ENCODE measurements at places on chromosomes 1 and 21. TPM values are rescaled to one million over a fixed set of nuclear protein-coding genes. Genes with fewer than 3 reads are reported as not detected.
A peak's percentile ranks its signal among the peaks of the same experiment; 100 is the strongest.

Gene ARID4B
- total RNA-seq, result 66.6 TPM

- DNase-seq, result no peak
Observed at GRCh38 chr1:239893127-239893731, 198.5 kb upstream of the FMN2 start.

Gene SPRR5
- not detected for total RNA-seq

Gene MMP23B
- total RNA-seq, result 5.2 TPM

Gene RGS8
- total RNA-seq, result not detected

DNA sequence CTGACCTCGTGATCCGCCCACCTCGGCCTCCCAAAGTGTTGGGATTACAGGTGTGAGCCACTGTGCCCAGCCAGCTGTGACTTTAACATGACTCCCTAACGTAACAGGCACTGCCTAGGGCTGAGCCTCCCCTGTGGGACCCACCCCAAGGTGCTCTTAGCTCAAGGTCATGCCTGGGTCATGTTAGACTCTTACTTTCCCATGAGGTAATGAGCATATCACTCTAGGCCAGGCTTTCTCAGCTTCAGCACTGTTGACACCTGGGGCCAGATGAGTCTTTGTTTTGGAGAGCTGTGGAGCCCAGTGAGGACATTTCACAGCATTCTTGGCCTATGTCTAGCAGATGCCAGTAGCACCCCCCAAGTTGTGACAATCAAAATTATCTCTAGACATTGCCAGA, 4.5 kb downstream of the NECAP2 start:
- no peak for DNase-seq

GRCh38 chr1:84377480-84378095, 20.7 kb upstream of the DNASE2B start:
- DNase-seq, result no peak

DNA sequence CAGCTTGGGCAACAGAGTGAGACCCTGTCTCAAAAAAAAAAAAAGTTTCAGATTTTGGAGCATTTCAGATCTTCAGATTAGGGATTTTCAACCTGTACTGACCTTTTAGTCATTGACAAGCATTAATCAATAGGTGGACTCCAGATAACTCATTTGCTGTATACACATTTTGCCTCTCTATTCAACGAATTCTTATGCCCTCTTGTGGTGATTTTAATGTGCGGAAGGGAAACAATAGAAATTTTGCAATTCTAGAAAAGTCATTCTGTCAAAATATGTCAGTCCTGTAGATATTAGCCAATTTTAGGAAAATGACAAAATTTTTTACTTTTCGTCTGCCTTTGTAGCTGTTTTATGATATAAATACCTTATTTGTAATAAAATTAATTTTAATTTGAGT, 11.6 kb upstream of the OR2G2 start:
- no peak for DNase-seq

Gene FLG2
- not detected for total RNA-seq

GRCh38 chr1:244157731-244158438, 106.8 kb downstream of the ZBTB18 start:
- DNase-seq, result no peak

- no peak for DNase-seq
Observed at GRCh38 chr1:198086051-198086745, 70.6 kb upstream of the NEK7 start.

Gene NPR1
- not detected for total RNA-seq

Gene KRTAP8-1
- not detected for total RNA-seq

Gene SPATA46
- not detected for total RNA-seq

Gene HAO2
- total RNA-seq, result not detected

DNA sequence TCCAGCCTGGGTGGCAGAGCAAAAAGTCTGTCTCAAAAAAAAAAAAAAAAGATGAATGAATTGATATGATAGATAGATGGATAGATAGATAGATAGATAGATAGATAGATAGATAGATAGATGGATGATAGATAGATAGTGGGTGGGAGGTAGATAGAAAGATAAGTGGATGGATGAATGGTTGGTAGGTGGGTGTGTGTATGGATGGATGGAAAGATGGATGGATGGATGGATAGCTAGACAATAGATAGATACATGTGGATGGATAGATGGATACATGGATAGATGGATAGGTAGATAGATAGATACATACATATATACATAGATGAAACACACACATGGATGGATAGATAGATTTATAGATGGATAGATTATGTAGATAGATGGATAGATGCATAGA, 28.5 kb downstream of the TRPM2 start:
- DNase-seq, result no peak

GRCh38 chr1:58439946-58440345, 106.6 kb downstream of the OMA1 start:
- no peak for DNase-seq

GRCh38 chr1:159008744-159009188, 941 bp upstream of the IFI16 start:
- DNase-seq, result peak; percentile 40

GRCh38 chr1:9843576-9843945, 19.8 kb upstream of the CLSTN1 start:
- DNase-seq, result no peak

Gene REN
- not detected for total RNA-seq

Gene TP73
- 0.62 TPM for total RNA-seq

GRCh38 chr21:25944672-25945213, 210.0 kb downstream of the GABPA start:
- no peak for DNase-seq

DNA sequence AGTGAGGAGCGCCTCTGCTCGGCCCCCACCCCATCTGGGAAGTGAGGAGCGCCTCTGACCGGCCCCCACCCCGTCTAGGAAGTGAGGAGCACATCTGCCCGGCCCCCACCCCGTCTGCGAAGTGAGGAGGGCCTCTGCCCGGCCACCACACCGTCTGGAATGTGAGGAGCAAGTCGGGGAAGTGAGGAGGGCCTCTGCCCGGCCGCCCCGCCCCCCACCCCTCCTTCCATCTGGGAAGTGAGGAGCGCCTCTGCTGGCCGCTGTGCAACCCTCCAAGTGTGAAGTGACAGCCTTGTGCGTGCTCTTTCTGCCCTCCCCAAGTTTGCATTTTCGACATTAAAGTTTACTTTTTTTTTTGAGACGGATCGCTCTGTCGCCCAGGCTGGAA, 5.1 kb upstream of the ZZZ3 start:
- DNase-seq, result no peak

- DNase-seq, result no peak
Observed at GRCh38 chr1:227785094-227785804, 30.2 kb upstream of the PRSS38 start.

GRCh38 chr1:212106286-212106792, 70.8 kb downstream of the DTL start:
- no peak for DNase-seq

Gene ACTN2
- total RNA-seq, result not detected

DNA sequence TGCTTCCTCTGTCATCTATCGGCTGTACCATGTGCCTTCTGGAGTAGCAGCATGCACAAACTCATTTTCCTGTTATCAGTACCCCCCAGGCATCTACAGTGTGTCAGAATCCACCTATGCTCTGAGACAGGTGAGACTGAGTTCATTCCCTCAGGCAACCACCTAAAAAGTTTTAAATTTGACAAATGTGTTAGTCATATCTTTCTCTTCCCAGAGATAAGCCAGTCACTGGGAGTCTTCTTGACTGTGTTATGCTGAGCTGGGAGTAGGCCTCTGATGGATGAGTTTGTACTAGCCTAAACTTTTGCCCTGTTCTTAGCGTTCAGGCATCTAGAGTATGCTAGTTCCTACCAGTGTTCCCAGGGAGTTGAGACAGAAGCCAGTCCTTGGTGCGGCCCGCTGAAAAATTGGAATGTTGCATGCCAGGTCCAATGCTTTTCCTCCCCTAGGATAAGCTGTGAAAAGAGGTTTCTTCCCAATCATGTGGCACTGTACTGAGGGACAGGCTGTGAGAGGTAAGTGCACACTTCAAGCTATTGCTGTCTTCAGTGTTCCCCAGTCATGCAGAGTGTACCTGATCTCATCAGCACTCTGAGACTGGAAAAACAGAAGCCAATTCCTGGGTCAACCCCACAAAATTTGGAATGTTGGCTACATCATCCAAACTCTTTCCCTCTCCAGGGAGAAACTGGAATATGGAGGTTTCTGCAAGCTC, 1202.3 kb downstream of the NCAM2 start:
- DNase-seq, result no peak

Gene URB1
- total RNA-seq, result 16.5 TPM

Gene VASH2
- not detected for total RNA-seq

Measured in activated naive CD8-positive, alpha-beta T cell treated with anti-CD3 and anti-CD28 coated beads, Interleukin-2, amount 10 ng/mL, durations not matched to agents 7 days and 5 days (primary cell).